HFFc6 (cell line): ENCODE measurements at places on chromosomes 3 and 15. TPM values are rescaled to one million over a fixed set of nuclear protein-coding genes. Genes with fewer than 3 reads are reported as not detected.
A peak's percentile ranks its signal among the peaks of the same experiment; 100 is the strongest.

GRCh38 chr3:21672303-21672702 lies 78.7 kb downstream of the ZNF385D start:
- peak overlapping the region; percentile 69 for H3K27ac ChIP-seq
- H3K27me3 ChIP-seq = no peaks in the 10 kb centered on the region

DNA sequence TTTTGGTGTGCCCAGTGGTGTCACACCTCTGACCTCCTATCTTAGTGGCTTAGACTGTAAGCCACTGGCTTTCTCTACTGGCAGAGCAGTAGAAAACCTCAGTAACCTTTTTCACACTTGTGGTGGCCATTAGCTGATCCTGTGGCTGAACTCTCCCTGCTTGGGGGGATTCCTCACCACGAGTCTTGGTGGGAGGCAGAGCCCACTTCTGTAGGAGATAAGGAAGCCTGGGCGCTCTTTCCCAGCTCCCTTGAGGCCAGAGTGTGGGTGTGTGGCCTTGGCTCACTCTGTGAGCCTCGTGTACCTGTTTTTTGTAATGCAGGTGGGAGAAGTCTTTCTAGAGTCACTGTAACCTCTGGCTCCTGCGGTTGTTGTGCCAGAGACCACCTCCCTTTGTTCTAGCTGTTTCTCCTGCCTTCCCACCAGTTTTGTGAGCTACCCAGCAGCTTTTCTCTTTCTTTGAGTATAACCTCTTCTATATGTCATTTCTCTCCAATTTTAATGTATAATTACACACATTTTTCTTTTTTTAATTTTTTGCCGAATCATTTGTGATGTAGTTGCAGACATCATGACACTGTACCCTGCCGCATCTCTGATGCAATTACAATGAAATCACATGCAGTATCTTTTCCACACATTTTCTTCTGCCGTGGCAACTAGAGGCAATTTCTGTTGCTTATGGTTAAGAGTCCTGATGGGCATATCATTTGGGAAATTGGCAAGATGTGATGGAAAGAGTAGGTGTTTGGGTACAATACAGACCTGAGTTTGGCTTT lies 13.8 kb downstream of the XCR1 start:
- no peak overlapping the region for H3K27ac ChIP-seq
- DNase-seq = no peak
- no peaks in the 10 kb centered on the region; the same call in 1 of the 2 replicates for H3K36me3 ChIP-seq
- H3K4me3 ChIP-seq = no peak overlapping the region
- peaks cover 21% of the 10 kb centered on the region for H3K27me3 ChIP-seq
- no peaks in the 10 kb centered on the region for H3K4me1 ChIP-seq

DNA sequence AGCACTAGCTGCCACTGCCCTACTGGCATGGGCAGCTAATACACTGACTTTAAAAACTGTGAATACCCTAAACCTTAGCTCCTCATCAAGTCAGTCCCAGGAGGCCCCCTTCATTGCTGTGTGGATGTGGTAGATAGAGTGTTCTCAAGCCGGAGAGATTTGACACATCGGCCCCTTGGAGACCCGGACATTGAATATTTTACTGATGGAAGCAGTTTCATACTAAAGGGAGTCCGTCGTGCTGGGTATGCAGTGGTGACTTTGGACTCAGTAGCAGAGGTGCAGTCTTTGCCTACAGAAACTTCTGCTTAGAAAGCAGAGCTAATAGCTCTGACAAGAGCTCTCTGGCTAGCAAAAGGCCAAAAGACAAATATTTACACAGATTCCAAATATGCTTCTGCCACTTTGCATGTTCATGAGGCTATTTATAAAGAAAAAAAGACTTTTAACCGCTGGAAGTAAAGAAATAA lies 17.5 kb downstream of the CCR4 start:
- no peak overlapping the region for H3K27ac ChIP-seq
- peaks cover 14% of the 10 kb centered on the region for H3K4me1 ChIP-seq
- DNase-seq = no peak
- H3K36me3 ChIP-seq = peaks cover 18% of the 10 kb centered on the region

DNA sequence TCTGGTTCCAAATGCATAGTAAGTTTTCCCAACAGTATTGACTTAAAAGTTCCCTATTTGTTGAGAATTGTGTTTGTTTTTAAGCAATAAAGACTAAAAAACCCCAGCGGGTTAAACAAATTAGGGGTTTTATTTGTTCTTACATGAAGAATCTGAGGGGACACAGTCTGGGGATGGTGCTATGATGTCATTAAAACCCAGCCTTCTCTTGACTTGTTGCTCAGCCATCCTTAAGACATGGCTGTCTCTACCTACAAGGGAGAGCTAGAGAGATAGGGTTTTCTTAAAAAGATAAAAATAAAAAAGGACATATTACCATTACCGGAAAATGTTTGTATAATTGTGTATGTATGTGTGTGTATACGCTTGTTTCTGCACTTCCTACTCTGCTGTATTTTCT lies 11.7 kb upstream of the ARL14 start:
- no peak overlapping the region for H3K4me3 ChIP-seq
- peaks cover 40% of the 10 kb centered on the region for H3K4me1 ChIP-seq
- H3K27me3 ChIP-seq = no peaks in the 10 kb centered on the region
- DNase-seq = no peak

GRCh38 chr3:74546426-74546825 lies 68.0 kb downstream of the CNTN3 start:
- no peaks in the 10 kb centered on the region for H3K27me3 ChIP-seq

GRCh38 chr3:56119575-56120349 lies 348.5 kb downstream of the ERC2 start:
- H3K36me3 ChIP-seq = no peaks in the 10 kb centered on the region
- peaks cover 11% of the 10 kb centered on the region for H3K4me1 ChIP-seq
- no peak overlapping the region for H3K4me3 ChIP-seq

DNA sequence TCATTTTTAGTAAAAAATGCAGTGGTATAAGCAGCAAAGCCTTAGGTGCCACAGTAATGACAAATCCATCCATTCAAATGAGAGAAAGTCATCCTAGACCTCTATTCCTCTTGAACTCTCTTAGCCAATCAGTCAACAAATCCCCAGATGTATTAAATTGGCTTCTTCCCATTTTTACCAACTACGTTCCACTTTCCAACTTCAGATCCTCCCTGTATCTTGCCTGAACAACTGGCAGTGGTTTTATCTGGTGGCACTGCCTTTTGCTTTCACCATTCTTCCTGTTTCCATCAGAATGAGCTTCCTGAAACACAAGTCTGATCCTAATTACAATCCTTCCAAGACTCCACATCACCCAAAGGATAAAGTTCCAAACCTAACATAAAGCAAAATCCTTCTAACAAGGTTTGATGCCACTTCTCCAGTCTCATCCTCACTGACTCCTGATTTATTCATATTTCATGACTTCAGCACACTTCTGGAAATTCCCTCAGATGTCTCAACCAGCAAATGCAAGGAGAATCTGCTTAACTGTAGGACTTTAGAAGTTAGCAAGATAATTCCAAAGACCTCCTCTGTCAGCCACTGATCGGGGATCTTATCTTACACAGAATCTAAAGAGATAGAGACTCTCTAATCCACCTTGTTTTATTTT lies 69.8 kb upstream of the SLC4A7 start:
- peak overlapping the region; percentile 92 for H3K27ac ChIP-seq
- H3K4me1 ChIP-seq = peaks cover 88% of the 10 kb centered on the region
- peaks cover 2% of the 10 kb centered on the region; the same call in 1 of the 2 replicates for H3K27me3 ChIP-seq
- no peak for DNase-seq
- H3K4me3 ChIP-seq = peak overlapping the region; percentile 11

DNA sequence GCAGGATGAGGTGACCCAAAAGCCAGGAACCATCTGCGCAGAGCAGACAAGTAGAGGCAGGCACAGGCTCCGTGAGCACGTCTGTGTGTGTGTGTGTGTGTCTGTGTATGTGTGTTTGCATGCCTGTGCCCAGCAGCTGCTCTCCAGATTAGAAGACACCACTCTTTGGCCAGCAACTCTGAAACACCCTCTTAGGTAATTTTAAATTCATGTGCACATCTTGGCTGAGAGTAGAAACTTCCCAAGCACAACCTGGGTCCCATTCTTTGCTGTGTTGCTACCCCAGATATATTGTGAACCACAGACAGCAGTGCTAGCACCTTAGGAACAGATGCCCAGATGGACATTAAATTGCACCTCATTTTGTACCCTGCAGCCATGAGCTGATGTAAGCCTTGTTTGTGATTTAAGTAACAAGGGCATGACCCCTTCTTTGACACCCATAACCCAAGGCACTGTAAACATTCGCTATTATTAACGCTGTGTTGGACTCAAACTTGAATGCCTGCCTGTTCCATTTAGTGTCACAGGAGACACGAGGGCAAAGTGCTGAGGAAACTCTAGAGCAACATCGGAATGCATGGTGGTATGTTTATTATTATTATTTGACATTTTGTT lies at the start of gene FILIP1L:
TSS of gene FILIP1L (minus strand) at position 89 of the 618 bp plus-strand sequence.
- no peak within 1 kb of the TSS for H3K4me3 ChIP-seq
- DNase-seq = no peak
- peaks cover 19% of the 10 kb centered on the region for H3K4me1 ChIP-seq
- H3K27ac ChIP-seq = no peak within 1 kb of the TSS

DNA sequence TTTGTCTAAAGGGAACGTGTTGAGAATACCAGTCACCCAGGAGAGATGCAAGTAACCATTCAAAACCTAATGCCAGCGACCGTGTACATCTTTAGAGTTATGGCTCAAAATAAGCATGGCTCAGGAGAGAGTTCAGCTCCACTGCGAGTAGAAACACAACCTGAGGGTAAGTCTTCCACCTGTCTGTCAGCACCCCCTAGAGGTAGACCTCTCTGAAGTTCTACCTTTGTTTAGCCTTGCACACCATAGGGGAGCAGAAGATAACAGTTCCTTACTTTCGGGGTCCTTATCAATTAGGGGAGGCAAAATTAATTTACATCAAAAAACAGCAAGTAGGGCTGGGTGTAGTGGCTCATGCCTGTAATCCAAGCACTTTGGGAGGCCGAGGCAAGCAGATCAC lies 124.4 kb downstream of the HCN4 start:
- no peak overlapping the region for H3K4me3 ChIP-seq
- H3K36me3 ChIP-seq = no peaks in the 10 kb centered on the region
- DNase-seq = no peak

DNA sequence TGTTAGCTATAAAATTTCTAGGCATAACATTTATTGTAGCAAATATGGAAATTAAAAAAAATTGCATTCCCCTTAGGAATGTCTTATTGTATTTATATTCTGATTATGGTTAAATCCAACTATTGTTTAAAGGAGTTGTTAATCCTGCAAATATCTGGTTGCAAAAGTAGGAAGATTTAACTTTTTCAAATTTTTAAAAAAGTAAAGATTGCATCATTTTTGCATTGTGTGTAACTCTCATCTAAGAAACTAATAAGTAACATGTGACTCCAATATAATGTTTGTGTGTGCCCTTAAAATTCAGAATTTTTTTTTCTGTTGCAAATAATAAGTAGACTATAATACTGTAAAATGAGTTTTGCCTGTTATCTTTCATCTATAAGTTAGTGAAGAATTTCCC lies 204.1 kb upstream of the DPH6 start:
- H3K36me3 ChIP-seq = no peaks in the 10 kb centered on the region
- no peak for DNase-seq
- no peak overlapping the region for H3K4me3 ChIP-seq
- H3K27me3 ChIP-seq = no peaks in the 10 kb centered on the region
- H3K27ac ChIP-seq = no peak overlapping the region

DNA sequence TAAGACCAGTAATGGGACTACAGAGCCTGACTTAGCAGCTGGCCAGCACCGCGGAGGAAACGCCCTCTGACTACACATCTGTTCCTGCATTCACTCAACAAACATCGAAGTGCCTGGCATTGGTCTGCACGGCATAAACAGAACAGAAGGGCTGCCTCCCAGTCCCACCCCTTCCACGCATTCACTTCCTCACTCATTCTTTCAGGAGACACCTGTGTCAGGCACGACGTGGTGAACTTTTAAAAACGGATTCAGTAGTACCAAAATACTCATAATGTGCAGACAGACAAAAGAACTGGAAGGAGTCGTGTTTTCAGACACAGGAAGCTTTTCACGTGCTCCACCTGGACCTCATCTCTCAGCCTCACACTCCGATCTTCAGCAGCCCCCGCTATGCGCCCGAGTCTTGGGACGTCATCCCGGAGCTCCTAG lies 123.3 kb downstream of the XXYLT1 start:
- H3K4me1 ChIP-seq = peaks cover 47% of the 10 kb centered on the region
- H3K36me3 ChIP-seq = peaks cover 5% of the 10 kb centered on the region; the same call in 1 of the 2 replicates
- no peak for DNase-seq
- no peak overlapping the region for H3K27ac ChIP-seq
- peaks cover 4% of the 10 kb centered on the region; the same call in 1 of the 2 replicates for H3K27me3 ChIP-seq

GRCh38 chr15:68770216-68770615 lies 50.5 kb downstream of the ANP32A start:
- no peak for DNase-seq
- peaks cover 11% of the 10 kb centered on the region for H3K4me1 ChIP-seq
- H3K36me3 ChIP-seq = peaks cover 8% of the 10 kb centered on the region
- no peak overlapping the region for H3K27ac ChIP-seq
- H3K4me3 ChIP-seq = no peak overlapping the region
- peaks cover 17% of the 10 kb centered on the region for H3K27me3 ChIP-seq

DNA sequence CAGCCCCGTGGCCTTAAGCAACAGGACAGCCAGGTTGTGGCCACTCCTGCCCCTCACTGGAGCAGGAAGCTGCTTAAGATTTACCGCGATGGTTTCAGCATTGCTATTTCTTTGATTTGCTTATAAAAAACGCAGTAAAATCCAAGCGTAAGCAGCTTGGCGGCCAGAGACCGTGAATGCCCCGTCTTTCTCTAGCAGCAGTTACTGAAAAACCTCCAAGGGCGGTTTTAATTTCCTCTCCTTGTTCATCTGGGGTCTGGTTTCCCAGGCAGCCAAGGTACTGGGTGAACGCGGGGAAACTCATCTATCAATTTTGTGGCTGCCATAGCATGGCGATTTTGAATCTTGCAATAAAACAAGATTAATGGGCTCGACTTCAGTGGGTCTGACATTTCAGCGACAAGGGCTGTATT lies 130.3 kb downstream of the MINAR1 start:
- peaks cover 8% of the 10 kb centered on the region for H3K27me3 ChIP-seq
- H3K27ac ChIP-seq = no peak overlapping the region
- no peak overlapping the region; the same call in 1 of the 2 replicates for H3K4me3 ChIP-seq
- no peak for DNase-seq
- H3K4me1 ChIP-seq = peaks cover 10% of the 10 kb centered on the region; the same call in 1 of the 2 replicates

- H3K36me3 ChIP-seq = no peaks in the 10 kb centered on the region
- no peaks in the 10 kb centered on the region for H3K27me3 ChIP-seq
- no peak for DNase-seq
These were observed 105.6 kb downstream of the OXSM start for GRCh38 chr3:25895443-25895842.

The DOCK3 gene
- total RNA-seq = 0.14 to 0.18 TPM (median 0.15 TPM) in 3 replicates

The MESP1 gene
- total RNA-seq = 0.13 to 1.4 TPM (median 0.36 TPM) in 3 replicates
